ENCODE measurements at places on chromosomes 5 and 9.
A peak's percentile ranks its signal among the peaks of the same experiment; 100 is the strongest.

GRCh38 chr5:124546643-124547042, 199.8 kb downstream of the ZNF608 start:
- no peak for DNase-seq

DNA sequence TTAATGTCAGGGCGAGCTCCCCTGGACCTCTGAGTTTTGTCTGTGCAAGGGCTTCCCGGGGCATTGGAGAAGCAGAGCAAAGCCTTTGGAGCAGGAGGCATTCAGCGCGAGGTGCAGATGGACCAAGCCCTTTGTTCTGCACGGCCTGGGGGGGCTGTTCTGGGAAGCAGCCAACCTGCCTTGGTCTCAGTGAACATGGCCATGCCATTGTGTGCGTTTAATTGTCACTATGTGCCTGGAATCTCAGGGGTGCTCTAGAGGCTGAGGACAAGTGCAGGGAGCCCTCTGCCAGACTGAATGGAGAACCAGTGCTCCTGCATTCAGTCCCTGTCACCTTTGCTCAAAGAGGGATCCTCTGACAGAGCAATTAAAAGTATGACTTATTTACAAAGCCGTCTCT, 329.4 kb downstream of the IRX1 start:
- no peak for DNase-seq

DNA sequence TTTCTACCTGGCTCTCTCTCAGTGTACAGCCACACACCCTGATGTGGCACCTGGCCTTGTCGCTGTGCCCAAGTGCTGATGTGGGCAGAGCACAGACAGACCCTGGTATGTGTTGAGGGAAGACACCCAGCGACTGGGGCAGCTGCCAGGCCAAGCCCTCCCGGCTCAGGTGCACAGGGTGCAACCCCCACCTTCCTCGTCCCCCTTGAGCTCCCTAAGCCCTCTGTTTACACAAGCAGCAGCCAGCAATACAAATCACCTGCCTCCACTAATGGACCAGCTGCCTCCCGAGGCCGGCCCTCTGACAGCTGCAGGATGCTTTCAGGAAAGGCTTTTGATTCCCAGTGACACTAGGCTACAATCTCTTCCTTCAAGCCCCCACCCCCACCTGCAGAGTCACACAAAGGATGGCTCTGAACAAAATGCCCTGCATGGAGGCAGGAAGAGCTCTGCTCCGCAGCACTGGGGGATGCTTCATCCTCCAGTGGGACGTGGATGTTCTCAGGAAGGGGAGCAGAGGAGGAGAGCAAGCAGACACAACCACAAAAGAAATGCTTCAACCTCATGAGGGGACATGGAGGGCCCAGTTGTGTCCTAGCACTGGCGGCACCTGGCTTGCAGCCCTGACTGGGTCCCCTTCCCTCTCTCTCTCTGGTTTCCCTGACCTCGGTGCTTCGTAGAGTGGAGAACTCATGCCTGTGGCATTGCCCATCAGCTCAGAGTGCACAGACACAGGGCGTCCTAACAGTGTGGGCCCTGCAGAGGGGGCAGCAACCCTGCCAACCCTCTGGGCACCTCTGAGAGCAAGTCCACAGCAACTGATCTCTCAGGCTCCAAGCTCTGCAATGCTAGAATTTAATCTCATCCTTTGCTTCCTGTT, 140.8 kb downstream of the BARX1 start:
- no peak for DNase-seq

DNA sequence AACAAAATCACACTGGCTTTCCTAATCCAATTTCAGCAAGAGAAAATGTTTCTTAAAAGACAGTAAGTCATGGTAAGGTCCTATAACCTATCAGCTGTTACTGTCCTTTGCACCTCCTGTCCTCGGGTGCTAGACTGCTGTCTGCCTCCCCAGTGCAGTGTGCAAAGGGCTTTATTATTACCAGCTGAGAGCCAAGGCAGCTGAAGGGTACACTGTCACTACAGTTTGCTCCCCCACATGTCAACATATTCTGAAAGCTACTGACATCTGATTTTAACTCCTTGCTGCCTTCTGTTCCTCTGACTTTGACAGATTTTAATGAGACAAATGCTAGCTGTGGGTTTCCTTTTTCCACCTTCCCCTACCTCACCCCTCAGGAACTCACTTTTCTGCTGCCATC, 389.4 kb upstream of the SLC24A2 start:
- no peak for DNase-seq

DNA sequence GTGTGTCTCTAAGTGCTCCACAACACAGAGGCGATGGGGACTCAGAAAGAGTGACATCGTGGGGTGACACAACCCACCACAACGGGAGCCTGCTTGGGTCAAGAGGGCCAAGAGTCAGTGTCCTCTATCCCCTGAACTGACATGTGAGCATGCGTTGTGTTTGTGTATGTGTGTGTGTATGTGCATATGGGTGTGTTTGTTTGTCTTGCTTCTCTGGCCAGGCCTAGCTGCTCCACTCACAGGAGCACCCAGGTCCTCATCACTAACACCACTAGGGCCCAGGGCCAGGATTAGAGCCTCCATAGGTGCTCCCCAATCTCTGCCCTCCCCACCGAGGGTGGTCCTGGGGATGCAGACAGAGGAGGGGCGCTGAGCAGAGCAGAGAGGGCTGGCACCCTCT, 115.0 kb upstream of the CTSV start:
- DNase-seq: no peak

DNA sequence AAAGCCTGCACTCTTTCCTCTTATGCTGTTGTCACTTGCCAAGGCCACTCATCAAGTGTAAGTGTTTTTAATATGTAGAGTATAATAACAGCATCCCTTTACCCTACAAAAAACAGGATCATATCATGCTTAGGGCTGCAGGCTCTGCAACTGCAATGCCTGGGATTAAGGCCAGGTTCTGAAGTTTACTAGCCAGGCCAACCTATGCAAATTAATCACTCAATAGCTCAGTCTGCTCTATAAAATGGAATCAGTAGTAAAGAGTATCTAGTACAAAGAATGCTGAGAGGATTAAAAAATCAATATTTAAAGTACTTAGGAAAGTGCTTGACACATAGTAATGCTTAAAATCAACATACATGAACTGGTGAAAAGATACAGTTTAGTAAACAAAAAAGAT, 253.3 kb downstream of the EDIL3 start:
- no peak for DNase-seq

DNA sequence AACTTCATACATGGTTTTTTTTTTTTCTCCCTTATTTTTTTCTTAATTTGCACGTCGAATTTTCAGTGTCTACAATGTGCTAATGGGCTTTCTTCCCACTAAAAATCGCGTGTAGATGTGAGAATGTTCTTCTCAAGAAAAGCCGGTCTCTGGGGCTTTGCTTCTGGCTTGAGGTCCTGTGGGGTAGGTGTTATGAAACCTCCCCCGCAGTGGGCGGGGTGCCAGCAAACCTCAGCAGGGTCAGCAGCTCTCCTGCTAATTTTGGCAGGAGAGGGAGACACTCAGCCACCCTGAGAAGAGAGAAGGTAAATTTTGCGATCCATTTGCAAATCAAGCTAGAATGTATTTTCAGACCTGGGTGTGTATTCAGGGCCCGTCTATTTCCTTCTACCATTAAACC, 59.9 kb downstream of the NPR3 start:
- no peak for DNase-seq

GRCh38 chr9:93830606-93831005, 124.5 kb downstream of the BARX1 start:
- no peak for DNase-seq

GRCh38 chr9:35675732-35676392, 2.1 kb downstream of the CA9 start:
- peak; percentile 84 for DNase-seq

GRCh38 chr5:54894957-54895815, 90.2 kb downstream of the ESM1 start:
- no peak for DNase-seq

DNA sequence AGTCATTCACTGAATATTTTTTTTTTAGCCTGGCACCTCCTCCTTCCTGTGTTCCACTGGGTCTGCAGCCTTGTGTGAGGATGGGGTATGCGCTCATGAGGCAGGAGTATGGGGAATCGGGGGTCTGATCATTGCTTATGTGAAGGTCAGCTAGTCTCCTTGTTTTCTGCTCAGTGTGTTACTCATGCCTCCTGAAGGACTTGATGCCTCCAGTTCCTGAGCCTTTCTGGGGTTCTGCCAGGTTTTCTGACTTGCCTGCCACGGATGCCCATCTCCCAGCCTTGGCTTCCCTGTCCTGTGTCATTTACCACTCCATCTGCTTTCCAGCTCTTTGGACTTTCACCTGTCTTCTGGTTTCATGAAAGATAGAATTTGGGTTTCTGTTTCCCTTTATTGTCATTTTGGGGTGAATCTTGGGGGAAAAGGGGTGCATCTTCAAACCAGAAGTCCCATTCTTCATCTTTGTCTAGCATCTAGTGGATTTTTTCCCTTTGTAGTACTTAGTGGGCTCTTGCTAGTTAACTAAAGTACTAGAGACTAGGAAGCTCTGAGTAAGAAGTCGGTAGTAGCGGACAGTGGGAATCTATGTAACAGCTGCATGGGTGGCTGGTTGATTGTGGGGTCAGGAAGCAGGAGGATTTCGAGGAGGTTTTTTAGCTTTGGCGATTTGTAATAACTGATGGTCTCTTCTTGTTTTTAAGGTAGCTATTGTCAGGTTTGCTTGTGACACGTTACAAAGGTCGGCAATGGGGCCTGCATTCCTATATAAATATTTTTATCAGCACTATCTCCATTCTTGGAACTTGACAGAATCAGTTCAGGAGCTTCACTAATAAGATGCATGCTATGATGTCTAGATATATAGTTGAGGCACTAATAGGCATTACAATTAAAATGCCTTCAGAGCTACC, 8.2 kb downstream of the OTULIN start:
- DNase-seq: no peak

- no peak for DNase-seq
Observed at GRCh38 chr5:52841114-52841513, 53.4 kb downstream of the ITGA1 start.

DNA sequence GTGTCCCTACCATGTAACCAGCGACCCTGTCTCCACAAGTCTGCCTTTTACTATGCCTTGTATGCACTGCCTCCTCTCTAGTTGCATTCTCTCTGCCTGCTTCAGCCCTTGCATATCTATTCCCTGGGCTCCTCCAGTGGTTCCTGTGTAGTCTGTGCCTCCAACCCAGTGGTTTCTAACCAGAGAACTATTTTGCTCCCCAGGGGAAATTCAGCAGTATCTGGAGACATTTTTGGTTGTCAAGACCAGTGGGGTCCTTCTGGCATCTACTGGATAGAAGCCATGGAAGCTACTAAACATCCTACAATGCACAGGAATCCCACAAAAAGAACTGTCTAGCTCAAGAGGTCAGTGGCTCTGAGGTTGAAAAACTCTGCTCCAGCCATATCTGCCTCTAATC, 224.1 kb upstream of the RASEF start:
- DNase-seq: no peak

GRCh38 chr9:127229691-127230417, 34.7 kb upstream of the GARNL3 start:
- no peak for DNase-seq

- no peak for DNase-seq
Observed at GRCh38 chr5:179753971-179754370, 21.3 kb downstream of the MAML1 start.

DNA sequence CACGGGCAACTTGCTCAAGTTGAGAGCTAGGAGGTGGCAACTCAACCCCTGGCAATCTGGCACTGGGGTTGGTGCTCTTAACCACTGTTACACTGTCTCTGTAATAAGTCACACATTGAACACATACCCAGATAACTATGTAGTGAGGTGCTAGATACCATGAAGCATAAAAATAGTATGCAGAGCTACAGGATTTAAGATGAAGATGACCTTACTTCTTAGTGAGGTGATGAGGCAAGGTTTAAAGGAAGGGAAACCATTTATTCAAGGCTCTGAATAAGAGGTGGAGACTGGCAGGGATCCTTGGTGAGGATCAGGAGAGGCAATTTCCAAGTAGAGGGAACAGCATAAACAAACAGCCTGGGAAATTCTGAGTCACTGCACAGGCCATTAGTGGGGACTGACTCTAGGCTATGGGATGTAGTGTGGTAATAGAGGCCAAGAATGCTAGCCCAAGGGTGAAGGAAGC, 67.6 kb upstream of the NR3C1 start:
- DNase-seq: no peak

DNA sequence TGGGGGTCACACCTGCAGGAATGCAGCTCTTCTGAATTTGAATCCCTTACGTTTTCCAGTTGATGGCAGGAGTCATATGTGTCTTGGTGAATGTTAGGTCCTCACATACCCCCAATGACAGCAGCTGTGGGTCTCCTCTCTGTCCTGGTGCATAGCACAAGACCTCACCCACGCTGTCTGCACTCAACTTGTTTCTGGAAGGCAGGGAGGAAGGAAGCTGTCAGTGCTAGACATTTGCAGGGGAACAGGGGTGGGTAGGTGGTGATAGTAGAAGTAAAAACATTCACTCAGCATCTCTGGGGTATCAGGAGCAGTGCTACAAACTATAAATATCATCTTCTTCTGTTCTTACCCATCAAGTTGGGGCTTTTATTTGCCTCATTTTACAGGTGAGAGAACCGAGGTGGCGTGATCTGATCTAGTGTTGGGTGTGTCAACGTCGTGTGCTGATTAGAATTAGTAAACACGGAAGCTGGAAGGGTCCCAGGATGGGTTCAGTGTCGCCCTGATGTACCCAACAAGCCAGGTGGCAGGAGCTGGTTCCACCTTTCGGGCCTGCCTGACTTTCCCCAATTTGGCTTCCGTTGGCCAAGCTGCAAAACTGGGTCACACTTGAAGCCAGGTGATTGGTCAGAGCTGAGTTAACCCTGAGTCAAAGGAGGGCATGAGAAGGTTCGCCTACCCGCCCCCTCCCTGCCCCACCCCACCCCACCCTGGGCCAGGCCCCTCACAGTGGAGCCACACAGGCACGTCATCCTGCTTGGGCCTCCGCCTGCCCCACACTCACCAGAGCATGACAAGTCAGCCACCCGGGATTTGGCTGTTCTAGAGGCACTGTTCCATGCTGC, 15.8 kb downstream of the ERGIC1 start:
- no peak for DNase-seq

DNA sequence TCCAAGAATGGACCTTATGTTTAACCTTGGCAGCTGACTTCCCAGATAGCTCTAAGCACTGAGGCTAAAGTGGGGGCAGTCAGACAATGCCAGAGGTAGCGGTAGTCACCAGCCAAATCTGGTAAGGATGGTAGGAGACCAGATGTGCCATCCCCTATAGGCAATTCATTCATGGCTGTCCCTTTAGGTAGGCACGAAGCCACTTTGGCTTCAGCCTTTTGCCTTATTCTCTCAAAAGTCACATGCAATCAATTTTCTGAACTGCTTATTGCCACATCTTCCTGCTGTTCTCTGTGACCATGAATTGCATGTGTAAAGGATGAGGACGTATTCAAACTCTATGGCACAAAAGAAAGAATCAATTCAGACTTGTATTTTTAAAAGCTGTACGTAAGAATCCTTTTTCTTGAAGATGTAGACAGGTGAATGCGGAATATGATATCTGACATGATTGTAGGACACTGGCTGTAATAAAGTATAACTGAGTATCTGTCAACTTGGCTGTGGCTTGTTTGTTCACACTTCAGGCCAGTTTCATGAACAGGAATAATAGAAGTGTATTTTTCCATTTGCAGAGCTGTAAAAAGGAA, 611.7 kb downstream of the NR2F1-AS1 start:
- no peak for DNase-seq

- DNase-seq: no peak
Observed at GRCh38 chr9:33289496-33289895, 820 bp upstream of the NFX1 start.

- DNase-seq: no peak
Observed at GRCh38 chr5:140550147-140551079, 3.0 kb downstream of the EIF4EBP3 start.
